ENCODE measurements at places on chromosomes 13 and 19.

- no peak for DNase-seq
These were observed 4.4 kb downstream of the RAB8A start for GRCh38 chr19:16116067-16116466.

GRCh38 chr19:6056801-6057650, 53.3 kb downstream of the RFX2 start:
- DNase-seq, result peak; percentile 89

DNA sequence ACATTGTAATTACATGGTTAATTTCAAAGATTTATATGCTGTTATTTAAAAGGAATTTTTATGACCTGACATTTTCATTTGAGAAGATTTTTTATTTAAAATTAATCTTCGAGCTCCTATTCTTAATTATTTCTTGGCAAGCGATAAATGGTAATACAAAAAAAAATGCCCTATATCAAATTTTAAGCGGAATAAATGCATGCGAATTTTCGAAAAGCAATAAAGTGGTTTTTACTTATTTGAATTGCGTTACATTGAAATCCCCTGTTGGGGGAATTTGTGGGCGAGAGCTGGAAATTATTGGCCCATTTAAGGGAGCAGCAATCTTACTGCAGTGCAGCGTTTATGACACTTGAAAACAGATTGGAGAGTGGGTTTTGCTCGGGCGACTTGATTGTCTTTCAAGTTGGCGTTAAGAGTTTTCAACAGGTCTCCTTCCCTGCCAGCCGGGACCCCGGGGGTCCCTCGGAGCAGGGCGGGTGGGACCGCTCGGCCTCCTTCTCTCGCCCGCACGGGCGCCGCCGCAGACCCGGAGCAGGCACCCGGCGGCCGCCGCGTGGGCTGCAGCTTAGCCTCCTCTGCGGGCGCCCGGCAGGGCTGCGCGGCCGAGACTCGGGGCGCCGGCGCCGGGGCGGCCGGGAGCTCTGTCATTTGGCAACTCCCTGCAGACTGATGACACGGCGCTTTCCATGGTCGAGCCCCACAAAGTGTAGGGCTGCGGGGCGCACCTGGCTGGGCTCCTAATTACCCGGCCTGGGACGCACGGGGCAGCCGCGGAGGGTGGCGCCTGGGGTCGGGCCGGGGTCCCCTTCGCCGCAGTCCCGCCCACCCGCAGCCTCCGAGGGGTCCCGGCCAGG, 255.1 kb upstream of the SOX21 start:
- DNase-seq, result peak; percentile 70

DNA sequence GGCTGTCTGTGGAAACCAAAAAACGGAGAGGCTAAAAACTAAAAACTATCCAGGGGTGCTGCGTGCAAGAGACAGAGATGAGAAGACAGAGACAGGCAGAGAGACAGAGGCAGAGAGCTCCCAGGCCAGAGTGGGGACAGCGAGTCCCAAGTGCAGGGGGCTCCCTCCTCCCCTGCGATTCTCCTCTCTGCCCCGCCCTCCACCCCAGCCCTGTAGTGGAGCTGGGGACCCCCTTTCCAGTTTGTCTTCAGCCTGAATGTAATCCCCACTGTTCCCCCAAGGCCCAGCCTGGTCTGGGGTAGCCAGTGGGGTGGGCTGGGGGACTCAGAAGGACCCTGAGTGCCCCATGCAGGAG, 2.0 kb downstream of the NFIC start:
- no peak for DNase-seq

DNA sequence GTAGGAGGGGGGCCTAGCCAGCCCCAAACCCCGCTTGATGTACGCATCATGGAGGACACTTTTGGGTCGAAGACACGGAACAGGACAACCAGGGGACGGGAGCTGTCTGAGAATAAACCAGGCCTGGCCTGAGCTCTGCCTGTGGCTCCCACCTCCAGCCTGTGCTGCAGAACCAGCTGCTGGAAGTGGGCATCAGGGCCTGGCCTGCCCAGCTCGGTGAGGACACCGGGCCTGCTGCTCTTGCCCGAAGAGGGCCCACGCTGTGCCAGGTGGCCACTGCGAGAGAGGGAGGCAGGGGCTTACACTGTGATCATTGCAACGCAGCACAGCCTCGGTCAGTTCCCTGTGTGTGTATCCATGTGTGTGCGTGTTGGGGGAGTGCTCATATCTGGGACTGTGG, 34.6 kb downstream of the CEBPG start:
- DNase-seq, result no peak

DNA sequence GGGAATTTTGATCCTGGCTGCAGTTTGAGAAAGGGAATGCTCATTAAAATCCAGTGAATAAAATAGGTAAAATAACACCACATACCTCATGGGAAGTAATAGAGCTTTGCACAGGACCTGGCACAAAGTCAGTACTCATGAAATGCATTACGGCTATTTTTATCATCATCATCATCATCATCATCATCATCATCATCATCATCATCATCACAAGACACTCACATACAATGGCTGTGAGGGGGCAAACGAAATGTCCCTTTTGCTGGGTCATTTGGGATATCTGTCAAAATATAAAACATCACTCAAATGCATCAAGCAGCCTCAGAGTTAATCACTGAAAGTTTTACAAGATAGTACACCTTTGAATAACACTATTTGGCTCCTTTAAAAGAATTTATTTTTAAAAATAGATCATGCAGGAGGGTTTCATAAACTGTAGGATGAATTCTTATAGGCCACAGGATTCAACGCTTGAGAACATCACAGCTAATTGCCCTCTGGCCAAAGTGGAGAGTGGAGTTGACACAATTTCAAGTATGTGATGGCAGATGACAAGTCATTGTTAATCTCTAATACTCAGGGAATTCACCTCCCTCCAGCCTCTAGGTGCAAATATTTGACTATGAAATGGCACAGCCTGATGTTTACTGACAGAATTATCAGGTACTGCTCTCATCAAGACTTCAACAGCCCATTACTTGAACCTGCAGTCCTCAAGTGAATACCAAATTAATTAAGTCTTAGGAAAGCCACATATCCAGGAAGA, 14.2 kb upstream of the ZNF599 start:
- no peak for DNase-seq

GRCh38 chr19:17829855-17830566, 8.7 kb upstream of the INSL3 start:
- DNase-seq, result peak; percentile 52

- DNase-seq, result no peak
These were observed 5.5 kb downstream of the KATNAL1 start for GRCh38 chr13:30301827-30302226.

- DNase-seq, result no peak
These were observed 2.1 kb upstream of the PTPRS start for GRCh38 chr19:5342573-5343201.

DNA sequence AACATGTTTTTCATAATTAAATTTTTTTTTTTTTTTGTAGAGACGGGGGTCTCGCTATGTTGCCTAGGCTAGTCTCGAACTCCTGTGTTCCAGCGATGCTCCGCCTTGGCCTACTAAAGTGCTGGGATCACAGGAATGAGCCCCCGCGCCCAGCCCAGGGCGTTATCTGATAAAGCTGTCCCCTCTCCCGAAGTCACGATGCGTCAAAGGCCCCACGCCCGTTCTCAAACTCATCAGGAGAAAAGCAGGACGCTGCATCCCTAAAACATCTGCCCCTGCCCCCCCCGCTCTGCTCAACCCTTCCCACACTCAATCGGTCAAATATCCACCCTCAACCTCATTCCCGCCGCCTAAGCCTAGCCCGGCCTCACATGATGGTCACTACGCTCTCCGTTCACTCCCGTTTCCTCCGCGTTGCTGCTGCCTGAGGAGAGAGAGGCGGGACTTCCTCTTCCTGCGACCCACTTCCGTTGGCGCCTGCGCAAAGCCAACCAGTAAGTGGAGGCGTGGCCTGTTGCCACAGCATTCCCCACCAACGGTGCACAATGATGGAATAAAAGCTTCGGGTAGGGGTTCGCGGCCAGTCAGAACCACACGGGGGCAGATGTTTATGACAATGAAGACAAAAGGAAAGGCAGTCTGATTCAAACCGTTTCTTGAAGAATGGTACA, at the start of gene SNRPD2:
SNRPD2 (minus strand) TSS at position 438 of the 671 bp plus-strand sequence; CDS start at position 373, 65 bp downstream.
- peak; percentile 98 for DNase-seq

- peak; percentile 68 for DNase-seq
These were observed 37.8 kb downstream of the EPS15L1 start for GRCh38 chr19:16433986-16434385.

DNA sequence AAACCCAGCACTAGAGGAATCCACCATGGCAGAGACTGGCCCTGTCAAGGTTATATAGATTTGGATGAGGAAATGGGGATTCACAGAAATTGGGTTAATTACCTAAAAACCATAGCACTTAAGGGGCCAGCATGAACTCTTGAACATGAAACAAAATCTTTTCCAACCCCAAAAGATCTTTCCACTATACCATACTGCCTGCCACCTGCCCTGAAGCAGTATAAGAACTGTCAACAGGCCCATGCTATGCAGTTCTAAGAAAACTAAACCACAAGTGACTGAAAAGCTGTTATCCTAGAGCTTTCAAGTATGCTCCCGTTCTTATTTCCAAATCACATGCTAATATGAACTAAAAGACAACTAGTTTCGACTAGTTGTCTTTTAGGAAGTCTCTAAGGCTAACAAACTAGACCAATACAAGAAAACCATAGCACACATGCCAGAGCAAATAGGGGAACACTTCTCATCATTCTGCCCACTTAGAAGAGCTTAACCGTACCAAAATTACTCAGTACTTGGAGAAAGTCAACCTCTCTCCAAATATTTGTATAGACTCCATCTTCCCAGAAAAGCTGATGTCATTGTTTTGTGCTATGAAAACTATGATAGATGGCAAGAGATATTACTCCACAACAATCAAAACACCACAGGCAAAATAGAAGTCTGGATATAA, 27.5 kb downstream of the HSPH1 start:
- DNase-seq, result no peak

- DNase-seq, result no peak
These were observed 502.4 kb downstream of the MYO16 start for GRCh38 chr13:109131698-109132257.

DNA sequence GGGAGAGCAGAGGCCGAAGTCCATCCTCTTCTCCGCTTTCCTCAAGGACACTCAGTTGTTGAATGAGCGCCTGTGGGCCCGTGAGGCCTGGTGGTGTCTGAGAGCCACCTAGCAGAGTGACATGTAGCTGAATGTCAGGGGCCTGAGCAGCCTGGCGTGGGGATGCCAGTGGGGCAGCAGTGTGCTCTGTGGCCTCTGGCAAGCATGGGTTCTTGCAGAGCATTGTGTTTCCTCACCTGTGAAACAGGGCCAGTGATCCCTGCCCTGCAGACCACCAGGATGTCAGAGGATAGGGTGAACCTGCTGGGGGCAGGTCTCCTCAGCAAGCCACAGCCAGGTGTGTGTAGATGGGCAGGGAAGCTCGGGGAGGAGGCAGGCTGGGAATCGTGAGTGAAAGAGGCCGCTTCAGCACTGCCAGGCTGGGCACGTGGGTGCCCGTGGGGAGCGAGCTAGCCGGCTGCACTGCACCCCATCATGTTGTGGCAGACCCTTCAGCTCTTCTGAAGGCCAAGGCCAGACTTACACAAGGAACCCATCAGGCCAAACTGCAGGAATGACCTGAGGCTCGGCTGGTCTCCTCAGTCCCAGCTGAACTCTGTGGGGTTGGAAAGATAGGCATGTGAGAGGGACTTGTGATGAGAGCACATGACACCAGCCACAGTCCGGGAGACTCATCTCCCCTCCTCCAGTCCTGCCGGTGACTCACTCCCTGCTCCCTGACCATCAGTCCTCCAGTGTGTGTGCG, 5.0 kb downstream of the PPP1R37 start:
- DNase-seq, result peak; percentile 89

DNA sequence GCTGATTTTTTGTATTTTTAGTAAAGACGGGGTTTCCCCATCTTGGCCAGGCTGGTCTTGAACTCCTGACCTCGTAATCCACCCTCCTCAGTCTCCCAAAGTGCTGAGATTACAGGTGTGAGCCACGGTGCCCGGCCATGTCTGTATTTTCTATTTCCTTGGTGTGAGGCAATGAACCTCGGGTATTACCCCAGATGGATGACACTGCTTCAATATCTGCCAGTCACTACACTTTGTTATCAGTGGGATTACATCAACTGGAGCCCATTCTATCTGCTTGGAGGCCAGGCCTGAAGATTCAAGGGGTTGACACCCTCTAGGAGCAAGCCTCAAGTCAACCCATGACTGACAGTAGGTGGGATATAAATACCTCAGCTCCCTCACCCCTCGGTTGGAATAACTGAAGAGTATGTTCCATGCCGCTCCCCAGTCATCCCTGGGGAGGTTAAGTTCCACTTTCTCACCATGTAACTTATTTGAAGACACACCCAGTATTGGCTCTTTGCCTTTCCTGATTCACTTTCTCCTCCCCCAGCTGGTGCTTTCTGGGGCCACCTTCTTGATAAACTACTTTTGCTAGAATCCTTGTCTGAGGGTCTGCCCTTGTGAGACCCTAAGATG, 992 bp upstream of the ADGRE1 start:
- DNase-seq, result no peak

DNA sequence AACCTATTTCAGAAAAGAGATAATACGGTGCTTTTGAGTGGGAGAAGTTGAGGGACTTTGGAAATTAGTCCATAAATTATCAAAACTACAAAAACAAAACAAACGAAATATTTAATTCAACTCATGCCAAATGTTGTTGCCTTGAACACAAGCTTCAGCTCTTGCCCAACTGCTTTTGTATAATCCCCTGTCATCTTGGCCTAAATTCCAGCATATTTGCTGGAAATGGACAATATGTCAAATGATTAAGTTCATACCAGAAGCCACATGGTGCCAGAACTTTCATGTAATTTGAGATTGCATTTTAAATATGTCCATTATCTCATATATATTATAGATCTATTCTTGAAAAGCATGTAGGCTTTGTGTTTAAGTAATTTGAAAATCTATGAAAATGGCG, 373.7 kb upstream of the SLITRK6 start:
- no peak for DNase-seq

DNA sequence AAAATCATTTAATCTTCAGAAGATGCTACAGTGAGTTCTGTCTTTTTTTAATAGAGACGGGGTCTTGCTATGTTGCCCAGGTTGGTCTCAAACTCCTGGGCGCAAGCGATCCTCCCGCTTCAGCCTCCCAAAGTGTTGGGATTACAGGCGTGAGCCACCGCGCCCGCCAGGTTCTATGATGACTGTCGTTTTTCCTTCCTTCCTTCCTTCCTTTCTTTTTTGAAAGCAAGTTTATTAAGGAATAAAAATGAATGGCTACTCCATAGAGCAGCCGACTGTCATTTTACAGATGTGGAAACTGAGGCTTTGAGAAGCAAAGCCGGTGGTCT, 511 bp upstream of the GAMT start:
- DNase-seq, result no peak

- DNase-seq, result no peak
These were observed 154.1 kb downstream of the ATP8A2 start for GRCh38 chr13:25525884-25526283.

- peak; percentile 75 for DNase-seq
These were observed 817.2 kb downstream of the SLITRK1 start for GRCh38 chr13:83065108-83065507.

DNA sequence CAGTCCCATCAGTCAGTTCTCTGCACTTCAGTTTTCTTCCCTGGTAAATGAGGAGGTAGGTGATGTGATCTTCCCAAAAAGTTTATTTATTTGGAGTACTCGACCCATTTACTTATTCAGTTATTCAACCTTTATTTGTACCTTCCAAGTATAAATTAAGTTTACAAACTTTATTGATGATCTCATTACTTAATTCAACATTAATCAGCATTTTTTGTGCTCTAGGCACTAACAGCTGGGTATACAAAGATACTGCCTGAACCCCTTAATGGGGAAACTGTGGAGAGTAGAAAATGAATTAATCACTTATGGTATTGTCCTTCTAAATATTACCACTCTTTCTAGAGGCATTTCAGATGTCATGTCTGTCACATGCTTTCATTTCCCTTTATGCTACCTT, 293.3 kb downstream of the DLEU7 start:
- DNase-seq, result no peak

Data from astrocyte of the hippocampus (primary cell).